Left colon (tissue), 2 donors: ENCODE measurements at places on chromosomes 3 and 15.

DNA sequence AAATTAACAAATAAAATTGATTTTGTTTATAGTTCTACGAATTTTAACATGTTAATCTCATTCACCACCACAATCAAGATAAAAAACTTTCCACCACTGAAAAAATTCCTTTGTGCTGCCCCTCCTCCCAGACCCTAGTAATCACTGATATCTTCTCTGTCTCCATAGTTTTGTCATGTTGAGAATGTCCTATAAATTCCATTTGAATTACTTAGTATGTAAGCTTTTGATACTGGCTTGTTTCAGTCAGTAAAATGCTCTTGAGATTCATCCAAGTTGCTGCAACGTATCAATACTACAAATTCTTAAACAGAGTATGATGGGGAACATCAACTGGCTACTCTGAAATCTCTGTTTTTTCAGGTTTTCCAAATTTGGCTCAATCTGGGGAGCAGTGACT lies 129.6 kb downstream of the CTNNB1 start:
- DNase-seq = no peak

- DNase-seq = no peak
These were observed 277.6 kb upstream of the RASGRP1 start for GRCh38 chr15:38842226-38842625.

DNA sequence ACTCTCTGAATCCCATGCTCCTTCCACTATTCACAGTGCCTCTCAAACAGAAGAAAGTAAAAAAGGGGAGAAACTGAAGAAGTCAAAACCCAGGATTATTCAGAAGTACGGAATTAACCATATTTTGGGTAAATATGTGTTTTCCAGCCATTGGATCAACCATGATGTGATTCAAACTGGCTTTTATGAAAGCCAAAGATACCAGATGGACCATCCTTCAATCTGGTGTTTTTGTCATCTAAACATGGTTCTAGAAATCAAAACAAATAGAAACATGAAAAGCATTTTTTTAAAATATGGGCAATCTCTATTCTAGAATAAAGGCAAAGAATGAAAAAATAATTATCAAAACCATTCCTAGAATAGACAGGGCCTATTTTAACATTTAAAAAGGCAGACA lies 172.7 kb downstream of the RORA start:
- no peak for DNase-seq

DNA sequence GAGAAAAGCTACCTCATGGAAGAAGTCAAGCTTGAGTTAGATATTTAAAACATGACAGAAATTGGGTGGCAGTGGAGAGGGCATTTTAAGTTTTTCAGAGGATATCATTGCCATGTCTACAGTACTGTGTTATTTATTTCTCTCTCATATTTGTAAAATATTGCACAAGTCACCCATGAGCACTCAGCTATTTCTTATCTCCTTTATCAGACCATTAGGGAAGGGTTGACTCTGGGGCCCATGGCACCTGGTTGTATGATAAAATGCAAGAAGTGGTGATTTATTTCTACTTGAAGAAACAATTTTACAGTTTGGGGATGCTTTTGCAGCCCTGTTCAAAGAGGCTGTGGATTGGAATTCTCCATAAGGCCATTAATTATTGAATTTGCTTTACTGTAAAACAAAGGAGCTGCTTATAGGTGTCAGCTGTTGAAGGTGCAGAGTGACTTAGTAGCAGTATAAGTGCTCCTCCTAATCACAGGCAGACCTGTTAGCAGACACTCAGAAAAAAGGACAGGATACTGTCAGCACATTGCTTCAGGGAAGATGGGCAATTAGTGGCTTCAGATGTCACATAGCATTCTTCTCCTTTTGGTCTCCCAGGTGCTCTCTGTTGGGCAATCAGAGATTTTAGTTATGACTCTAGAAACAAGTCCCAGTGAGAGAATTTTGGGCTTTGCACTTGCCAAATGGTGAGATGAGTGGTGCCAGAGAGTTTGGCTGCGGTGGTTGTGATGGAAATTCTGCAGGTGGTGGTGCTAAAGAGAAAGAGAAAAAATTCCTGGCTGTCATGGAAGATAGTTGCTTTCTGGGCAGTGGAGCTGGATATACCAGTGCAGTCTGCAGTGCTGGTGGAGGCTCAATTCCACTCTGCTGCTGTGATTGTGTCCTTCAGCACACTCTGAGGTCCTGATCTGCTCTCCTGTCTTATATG lies 129.7 kb upstream of the ROPN1 start:
- DNase-seq = no peak

- no peak for DNase-seq
These were observed 367.5 kb downstream of the ROBO2 start for GRCh38 chr3:77407441-77407840.

- DNase-seq = no peak
These were observed 122.2 kb upstream of the TP63 start for GRCh38 chr3:189508784-189509501.

DNA sequence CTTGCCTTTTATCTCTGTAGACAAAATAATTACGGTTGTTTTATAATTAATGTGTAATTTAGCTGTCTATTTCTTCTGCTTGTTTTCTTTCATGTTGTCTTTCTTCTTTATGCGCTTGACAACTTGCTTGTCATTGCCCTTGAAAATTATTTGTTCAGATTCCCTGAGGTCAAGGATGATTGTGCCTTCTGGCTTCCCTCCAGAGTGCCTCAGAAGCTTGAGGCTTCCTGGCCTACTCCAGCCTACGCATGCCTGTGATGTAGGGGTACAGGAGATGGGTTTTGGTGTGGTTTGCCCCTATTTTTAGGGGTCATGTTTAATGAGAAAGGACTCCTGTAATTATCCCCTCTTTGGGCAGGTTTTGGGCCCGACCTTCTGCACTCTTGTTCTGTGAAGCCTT lies 231.5 kb downstream of the SV2B start:
- DNase-seq = no peak

DNA sequence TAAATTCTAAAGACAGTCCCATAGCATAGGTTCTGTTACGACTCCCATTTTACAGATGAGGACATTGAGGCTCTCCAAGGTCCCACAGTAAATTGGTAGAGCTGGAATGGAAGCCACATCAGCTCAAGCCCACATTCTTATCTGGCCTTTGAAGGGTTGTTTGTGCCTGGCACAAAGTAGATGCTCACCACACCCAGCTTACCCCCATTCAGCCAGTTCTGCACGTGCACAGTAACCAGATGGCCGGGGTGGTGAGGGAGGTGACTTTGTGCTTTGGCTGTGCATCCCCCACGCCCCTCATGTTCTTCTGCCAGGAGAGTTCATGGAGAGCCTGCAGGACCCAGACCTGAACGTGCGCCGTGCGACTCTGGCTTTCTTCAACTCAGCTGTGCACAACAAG lies 16.2 kb downstream of the RPL32 start:
- DNase-seq = no peak

- no peak for DNase-seq
These were observed 8.0 kb downstream of the CEP152 start for GRCh38 chr15:48802867-48803266.

DNA sequence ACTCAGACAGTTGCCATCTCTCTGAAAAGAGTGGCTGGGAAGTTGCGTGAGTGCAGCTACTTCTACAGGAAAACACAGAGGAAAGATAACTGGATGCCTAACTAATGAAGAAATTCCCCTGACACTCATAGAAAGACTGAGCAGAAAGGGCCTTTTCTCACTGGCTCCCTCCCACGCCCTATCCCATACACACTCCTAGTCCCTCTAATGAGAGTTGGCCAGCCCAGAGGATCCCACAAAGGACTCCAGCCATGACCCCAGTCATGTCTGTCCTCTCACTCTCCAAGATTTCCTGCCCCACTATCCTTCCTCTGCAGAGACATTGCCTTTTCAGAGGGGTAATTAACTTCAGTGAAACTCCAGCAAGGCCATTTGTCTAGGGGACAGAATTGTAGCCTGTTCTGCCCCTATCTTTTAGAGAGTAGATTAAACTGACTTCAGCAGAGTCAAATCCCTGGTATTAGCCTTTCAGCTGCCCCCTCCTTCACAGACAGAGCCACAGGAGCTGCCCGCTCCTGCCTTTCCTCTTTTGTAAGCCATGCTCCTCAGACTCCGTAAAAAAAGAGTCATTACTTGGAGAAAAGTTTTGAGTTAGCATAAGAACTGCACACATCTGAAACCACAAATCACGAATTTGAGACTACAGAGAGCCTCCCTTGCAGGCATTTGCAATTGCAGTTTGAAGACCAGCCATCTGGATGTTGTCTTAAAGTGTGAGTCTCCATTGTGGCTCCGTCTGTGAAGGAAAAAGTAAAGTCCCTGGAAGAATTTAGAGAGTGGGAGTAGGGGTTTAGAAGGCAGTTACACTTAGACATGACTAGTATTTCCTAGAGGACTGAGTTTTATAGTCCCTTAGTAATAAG lies 129.1 kb upstream of the SEMA6D start:
- DNase-seq = no peak

DNA sequence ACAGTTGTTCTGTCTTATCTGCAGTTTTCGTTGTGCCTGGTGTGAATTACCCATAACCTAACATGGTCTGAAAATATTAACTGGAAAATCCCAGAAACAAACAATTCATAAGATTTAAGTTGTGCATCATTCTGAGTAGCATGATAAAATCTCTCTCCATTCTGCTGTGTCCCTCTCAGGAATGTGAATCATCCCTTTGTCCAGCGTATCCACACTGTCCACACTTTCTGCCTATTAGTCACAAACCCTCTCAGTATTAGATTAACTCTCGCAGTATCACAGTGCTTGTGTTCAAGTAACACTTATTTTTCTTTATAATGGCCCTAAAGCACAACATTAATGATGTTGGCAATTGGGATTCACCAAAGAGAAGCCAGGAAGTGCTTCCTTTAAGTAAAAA lies 203.2 kb downstream of the CGGBP1 start:
- no peak for DNase-seq

- DNase-seq = no peak
These were observed 43.3 kb downstream of the MUC4 start for GRCh38 chr3:195768414-195768813.

GRCh38 chr3:124600765-124601164 lies 129.5 kb upstream of the UMPS start:
- no peak for DNase-seq

GRCh38 chr3:72318504-72319193 lies 529.6 kb downstream of the SHQ1 start:
- DNase-seq = no peak

DNA sequence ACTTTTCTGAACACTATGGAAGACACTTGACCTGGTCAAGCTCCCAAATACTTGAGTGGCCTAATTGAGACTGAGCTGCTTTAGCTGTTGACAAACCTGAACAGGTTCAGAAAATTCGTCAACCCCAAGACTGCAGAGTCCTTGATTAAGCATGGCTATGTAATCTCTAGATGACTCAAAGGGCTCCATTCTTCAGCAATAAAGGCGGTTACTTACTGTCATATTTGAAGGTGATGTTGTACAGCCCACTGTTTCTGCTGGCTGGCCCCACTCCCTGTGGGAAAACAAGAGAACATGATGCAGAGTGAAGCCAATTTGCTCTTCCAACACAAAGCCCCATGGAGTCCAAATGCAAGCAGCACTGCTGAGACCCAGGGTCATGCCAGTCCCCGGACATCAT lies 45.1 kb downstream of the IL17RD start:
- DNase-seq = no peak

GRCh38 chr3:13728487-13728886 lies 151.4 kb downstream of the WNT7A start:
- DNase-seq = no peak

- no peak for DNase-seq
These were observed 761.0 kb downstream of the ROBO2 start for GRCh38 chr3:77800893-77801292.

DNA sequence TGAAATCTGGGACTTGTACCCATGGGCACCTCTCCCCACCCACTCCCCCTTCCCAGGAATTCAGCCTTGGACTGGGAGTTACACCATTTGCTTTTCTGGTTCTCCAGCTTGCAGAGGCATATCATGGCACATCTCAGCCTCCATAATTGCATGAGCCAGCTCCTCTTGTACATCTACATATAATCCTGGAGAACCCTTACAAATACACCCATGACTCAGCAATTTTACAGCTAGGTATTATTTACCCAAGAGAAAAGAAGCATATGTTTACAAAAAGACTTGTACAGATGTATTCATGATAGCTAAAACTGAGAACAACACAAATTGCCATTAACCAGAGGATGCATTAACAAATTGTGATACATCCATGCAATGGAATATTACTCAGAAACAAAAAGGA lies 58.4 kb downstream of the RPLP1 start:
- no peak for DNase-seq

DNA sequence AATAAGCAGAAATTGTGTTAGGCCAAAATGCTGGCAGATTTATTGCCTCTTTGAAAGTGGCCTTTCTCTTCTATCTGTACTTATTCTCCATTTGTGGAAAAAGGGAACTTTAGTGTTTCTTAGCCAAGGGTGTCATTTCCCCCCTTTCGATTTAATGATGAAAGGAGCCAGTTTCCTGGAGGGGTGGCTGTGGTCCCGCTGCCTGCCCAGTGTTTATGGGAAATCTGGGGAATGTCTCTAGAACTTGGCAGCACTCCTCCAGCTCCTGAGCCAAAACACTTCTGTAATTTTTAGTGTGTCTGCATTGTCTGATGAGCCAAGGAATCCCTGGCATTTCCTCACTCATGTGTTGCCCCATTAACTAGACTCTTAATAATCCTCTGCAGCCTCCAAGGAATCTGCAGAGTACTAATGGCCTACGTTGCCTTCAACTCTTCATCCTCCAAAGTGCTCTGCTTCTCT lies 448.8 kb downstream of the GRM7 start:
- peak; percentile 21 for DNase-seq

GRCh38 chr15:23642413-23643044 lies 5.1 kb downstream of the MAGEL2 start:
- DNase-seq = peak; percentile 63

GRCh38 chr15:39598958-39599845 lies 18.3 kb downstream of the THBS1 start:
- no peak for DNase-seq

GRCh38 chr3:141643796-141644195 lies 94.3 kb upstream of the RNF7 start:
- no peak for DNase-seq

- no peak for DNase-seq
These were observed 7.0 kb upstream of the THBS1 start for GRCh38 chr15:39573844-39574243.

DNA sequence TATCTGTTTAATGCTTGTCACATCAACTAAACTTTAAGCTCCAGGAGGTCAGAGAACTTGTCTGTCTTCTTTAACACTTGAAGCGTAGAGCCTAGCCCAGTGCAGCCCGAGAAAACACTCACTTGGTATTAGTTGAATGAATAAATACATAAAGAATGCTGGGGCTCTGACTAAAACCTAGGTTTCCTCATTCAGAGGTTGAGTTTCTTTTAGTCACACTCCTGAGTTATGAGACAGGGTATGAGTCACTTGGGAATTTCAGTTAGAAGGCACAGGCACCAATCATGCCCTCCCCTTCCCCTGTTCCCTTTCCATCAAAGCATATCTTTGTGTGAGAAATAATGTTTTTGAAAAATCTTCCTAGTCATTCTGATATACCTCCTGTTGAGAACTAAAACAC lies 589.8 kb upstream of the DPPA4 start:
- DNase-seq = no peak

GRCh38 chr3:11587766-11588165 lies 55.9 kb downstream of the VGLL4 start:
- DNase-seq = no peak

- no peak for DNase-seq
These were observed 65.6 kb downstream of the SPSB4 start for GRCh38 chr3:141116721-141117120.
